ENCODE measurements at places on chromosomes 5 and 9. TPM values are rescaled to one million over a fixed set of nuclear protein-coding genes. Genes with fewer than 3 reads are reported as not detected.
A peak's percentile ranks its signal among the peaks of the same experiment; 100 is the strongest.

- no peak for DNase-seq
- no peak overlapping the region for H3K27ac ChIP-seq
- no peaks in the 10 kb centered on the region for H3K36me3 ChIP-seq
- H3K4me3 ChIP-seq = no peak overlapping the region
- H3K4me1 ChIP-seq = peaks cover 3% of the 10 kb centered on the region
- H3K27me3 ChIP-seq = no peaks in the 10 kb centered on the region
Measured at GRCh38 chr5:81045389-81045807, 85.2 kb downstream of the RASGRF2 start.

DNA sequence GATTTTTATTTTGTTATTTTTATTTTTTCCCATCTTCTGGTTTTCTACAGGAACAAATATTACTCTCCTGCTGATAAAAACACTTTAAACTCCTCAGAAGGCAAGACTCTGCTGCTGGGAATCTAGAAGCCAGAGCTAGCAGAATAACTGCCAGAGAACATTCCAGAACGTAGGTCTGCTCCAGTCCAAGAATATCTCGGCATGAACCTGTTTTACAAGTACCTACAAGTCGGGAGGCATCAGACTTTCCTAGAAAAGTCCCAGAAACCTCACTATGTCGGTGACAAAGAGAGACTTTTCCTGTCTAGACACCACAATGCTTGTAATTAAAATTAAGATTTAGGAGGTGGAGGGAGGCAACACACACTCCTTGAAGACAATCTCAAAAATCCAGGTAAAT lies 41.4 kb downstream of the FABP6 start:
- peaks cover 15% of the 10 kb centered on the region for H3K4me1 ChIP-seq
- H3K4me3 ChIP-seq = no peak overlapping the region
- no peaks in the 10 kb centered on the region for H3K27me3 ChIP-seq
- no peak overlapping the region for H3K27ac ChIP-seq

- DNase-seq = no peak
- H3K27ac ChIP-seq = no peak overlapping the region
- H3K4me1 ChIP-seq = no peaks in the 10 kb centered on the region
- no peak overlapping the region for H3K4me3 ChIP-seq
- H3K27me3 ChIP-seq = no peaks in the 10 kb centered on the region
- H3K36me3 ChIP-seq = no peaks in the 10 kb centered on the region
Measured at GRCh38 chr9:68931821-68932220, 82.1 kb downstream of the PRKACG start.

GRCh38 chr9:78212868-78213267 lies 23.0 kb upstream of the CEP78 start:
- no peak overlapping the region for H3K27ac ChIP-seq
- no peak overlapping the region for H3K4me3 ChIP-seq
- H3K36me3 ChIP-seq = no peaks in the 10 kb centered on the region
- peaks cover 3% of the 10 kb centered on the region for H3K27me3 ChIP-seq
- H3K4me1 ChIP-seq = no peaks in the 10 kb centered on the region
- DNase-seq = no peak

DNA sequence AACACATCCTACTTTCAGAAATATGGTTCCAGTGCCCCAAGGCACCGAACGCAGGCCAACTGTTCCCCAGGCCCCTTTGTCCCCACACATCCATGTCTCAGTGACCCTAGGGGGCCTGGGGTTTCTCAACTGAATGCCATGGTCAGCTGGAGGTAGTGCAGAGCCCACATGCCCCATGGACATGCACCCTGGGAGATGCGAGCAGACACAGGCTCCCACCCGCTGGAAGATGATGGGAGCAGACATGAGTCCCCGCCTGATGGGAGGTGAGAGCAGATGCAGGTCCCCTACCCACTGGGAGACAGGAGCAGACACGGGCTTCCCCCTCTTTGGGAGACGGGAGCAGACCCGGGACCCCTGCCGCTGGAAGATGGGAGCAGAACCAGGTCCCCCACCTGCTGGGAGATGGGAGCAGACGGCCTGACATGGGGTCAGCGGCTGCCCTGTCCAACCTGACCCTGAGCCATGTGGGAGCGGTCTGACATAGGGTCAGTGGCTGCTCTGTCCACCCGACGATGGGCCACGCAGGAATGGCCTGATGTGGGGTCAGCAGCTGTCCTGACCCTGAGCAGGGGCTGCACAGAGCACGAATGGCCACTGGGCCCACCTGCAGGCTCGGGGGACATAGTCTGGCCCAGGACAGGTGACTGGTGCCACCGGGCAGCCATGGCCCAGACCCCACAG lies 18.4 kb downstream of the ZDHHC11B start:
- H3K4me1 ChIP-seq = no peaks in the 10 kb centered on the region
- no peaks in the 10 kb centered on the region for H3K36me3 ChIP-seq
- H3K27ac ChIP-seq = no peak overlapping the region
- peaks cover 2% of the 10 kb centered on the region for H3K27me3 ChIP-seq

DNA sequence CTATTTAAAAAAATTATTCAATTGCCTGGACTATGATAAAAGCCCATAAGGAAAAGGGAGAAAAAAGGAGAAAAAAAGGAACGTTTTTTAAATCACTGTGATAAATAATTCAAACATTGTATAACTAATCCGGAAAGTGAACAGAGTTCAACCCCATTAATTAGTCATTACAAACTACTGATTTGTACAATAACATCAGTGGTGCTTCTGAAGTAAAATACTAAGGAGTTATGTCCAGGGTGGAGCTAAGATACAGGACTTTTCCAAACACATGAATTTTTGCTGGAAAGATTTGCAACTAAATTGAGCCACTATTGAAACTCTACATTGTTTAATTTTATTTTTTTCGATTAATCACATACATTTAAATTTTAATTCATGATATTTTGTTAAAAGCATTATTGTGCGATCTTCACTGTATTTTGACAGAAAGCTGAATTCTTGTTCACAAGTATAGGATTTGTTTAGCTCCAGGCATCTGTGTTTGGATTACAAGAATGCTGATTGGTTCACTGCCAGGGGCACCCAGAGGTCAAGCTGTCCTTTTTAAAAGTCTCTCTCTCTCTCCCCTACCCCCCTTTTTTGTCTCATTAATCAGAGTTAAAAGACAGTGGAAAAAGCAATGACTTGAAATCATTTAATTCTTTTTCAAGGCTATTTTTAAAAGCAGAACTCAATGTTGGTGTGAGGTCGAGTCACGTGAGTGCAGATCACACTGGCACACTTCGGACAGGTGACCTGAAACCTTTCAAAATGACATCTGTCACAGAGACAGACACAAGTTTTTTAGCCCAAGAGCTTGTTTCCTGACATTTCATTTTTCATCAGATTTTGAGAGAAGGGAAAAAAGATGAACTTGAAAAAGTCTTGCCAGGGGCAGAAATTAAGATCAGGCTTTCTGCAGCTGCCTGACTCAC lies 387.3 kb downstream of the NR2F1-AS1 start:
- DNase-seq = peak; percentile 36
- H3K36me3 ChIP-seq = no peaks in the 10 kb centered on the region
- peaks cover 7% of the 10 kb centered on the region for H3K4me1 ChIP-seq
- no peak overlapping the region for H3K27ac ChIP-seq
- H3K27me3 ChIP-seq = no peaks in the 10 kb centered on the region

GRCh38 chr5:55421074-55421529 lies 113.3 kb downstream of the MTREX start:
- H3K27me3 ChIP-seq = no peaks in the 10 kb centered on the region
- H3K4me1 ChIP-seq = peaks cover 9% of the 10 kb centered on the region
- H3K36me3 ChIP-seq = peaks cover 24% of the 10 kb centered on the region
- H3K27ac ChIP-seq = no peak overlapping the region

- no peaks in the 10 kb centered on the region for H3K36me3 ChIP-seq
- no peaks in the 10 kb centered on the region for H3K27me3 ChIP-seq
- H3K4me1 ChIP-seq = no peaks in the 10 kb centered on the region
- H3K27ac ChIP-seq = no peak overlapping the region
- DNase-seq = no peak
Measured at GRCh38 chr9:74391816-74392215, 105.3 kb upstream of the RORB start.

GRCh38 chr5:64746446-64746845 lies 22.0 kb downstream of the SREK1IP1 start:
- no peaks in the 10 kb centered on the region for H3K4me1 ChIP-seq
- H3K4me3 ChIP-seq = no peak overlapping the region
- H3K27me3 ChIP-seq = no peaks in the 10 kb centered on the region
- peak; percentile 41 for DNase-seq
- peaks cover 2% of the 10 kb centered on the region for H3K36me3 ChIP-seq

- no peaks in the 10 kb centered on the region for H3K27me3 ChIP-seq
- no peak overlapping the region for H3K4me3 ChIP-seq
- DNase-seq = no peak
Measured at GRCh38 chr5:173928871-173929574, 40.9 kb downstream of the CPEB4 start.

GRCh38 chr5:160071516-160071915 lies 47.7 kb downstream of the PWWP2A start:
- H3K27me3 ChIP-seq = no peaks in the 10 kb centered on the region
- H3K4me1 ChIP-seq = no peaks in the 10 kb centered on the region
- H3K4me3 ChIP-seq = no peak overlapping the region
- no peak for DNase-seq
- H3K36me3 ChIP-seq = peaks cover 4% of the 10 kb centered on the region
- no peak overlapping the region for H3K27ac ChIP-seq

DNA sequence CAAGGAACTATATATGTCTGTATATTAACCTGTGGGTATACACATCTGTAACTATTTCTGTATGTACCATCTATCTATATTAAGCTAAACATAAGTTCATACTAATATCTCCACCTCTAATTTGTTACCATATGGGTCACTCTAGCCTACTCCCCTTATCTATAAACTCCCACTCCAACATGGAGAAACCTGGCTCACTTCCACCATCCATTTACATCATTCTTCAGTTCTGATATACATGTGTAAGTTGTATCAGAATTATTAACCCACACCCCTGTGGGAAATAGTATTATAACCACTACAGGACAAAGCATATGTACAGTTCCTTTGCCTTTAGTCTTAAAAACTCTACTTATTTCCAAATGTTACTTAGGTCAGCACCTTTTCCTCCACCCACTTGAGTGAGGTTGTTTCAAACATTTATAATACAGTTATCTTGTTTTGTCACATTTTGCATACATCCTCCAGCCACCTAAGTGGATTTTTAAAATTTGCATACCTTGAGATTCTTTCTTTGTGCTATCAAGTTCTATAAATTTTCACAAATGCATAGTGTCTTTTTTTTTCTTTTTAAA lies 10.6 kb downstream of the NDFIP1 start:
- no peak for DNase-seq
- peaks cover 4% of the 10 kb centered on the region for H3K36me3 ChIP-seq
- H3K27ac ChIP-seq = no peak overlapping the region

GRCh38 chr5:97071101-97071500 lies 71.3 kb downstream of the LIX1 start:
- H3K27me3 ChIP-seq = peaks cover 4% of the 10 kb centered on the region
- H3K36me3 ChIP-seq = no peaks in the 10 kb centered on the region
- H3K27ac ChIP-seq = no peak overlapping the region
- no peaks in the 10 kb centered on the region for H3K4me1 ChIP-seq
- H3K4me3 ChIP-seq = no peak overlapping the region

- H3K4me1 ChIP-seq = no peaks in the 10 kb centered on the region
Measured at GRCh38 chr9:77680581-77680980, 32.5 kb upstream of the GNA14 start.

GRCh38 chr9:122814545-122814944 lies 13.8 kb downstream of the PDCL start:
- no peaks in the 10 kb centered on the region for H3K27me3 ChIP-seq
- peaks cover 12% of the 10 kb centered on the region for H3K36me3 ChIP-seq
- H3K4me1 ChIP-seq = no peaks in the 10 kb centered on the region

GRCh38 chr9:93698140-93698908 lies 121.9 kb downstream of the PHF2 start:
- H3K27me3 ChIP-seq = no peaks in the 10 kb centered on the region
- H3K36me3 ChIP-seq = no peaks in the 10 kb centered on the region
- H3K4me3 ChIP-seq = no peak overlapping the region
- no peaks in the 10 kb centered on the region for H3K4me1 ChIP-seq
- no peak for DNase-seq

DNA sequence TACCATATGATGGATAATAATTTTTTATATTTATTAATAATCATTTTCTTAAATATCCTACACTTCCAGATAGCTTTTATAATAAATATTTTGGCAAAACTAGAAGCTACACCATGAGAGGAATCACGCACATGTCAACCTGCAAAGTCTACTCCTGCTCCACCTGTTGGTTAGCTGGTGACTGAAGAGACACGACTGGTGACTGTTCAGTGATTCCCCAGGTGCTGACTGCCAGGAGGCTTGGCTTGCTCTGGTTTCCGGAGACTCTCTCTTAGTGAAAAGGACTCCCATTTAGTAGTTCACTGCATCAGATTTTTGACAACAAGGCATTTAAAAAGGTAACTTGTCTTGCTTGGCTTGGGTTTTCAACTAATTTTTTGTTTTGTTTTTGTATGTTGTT lies 20.9 kb downstream of the GZMA start:
- no peak overlapping the region for H3K4me3 ChIP-seq
- no peaks in the 10 kb centered on the region for H3K36me3 ChIP-seq
- peaks cover 47% of the 10 kb centered on the region for H3K27me3 ChIP-seq
- DNase-seq = no peak
- H3K4me1 ChIP-seq = no peaks in the 10 kb centered on the region

DNA sequence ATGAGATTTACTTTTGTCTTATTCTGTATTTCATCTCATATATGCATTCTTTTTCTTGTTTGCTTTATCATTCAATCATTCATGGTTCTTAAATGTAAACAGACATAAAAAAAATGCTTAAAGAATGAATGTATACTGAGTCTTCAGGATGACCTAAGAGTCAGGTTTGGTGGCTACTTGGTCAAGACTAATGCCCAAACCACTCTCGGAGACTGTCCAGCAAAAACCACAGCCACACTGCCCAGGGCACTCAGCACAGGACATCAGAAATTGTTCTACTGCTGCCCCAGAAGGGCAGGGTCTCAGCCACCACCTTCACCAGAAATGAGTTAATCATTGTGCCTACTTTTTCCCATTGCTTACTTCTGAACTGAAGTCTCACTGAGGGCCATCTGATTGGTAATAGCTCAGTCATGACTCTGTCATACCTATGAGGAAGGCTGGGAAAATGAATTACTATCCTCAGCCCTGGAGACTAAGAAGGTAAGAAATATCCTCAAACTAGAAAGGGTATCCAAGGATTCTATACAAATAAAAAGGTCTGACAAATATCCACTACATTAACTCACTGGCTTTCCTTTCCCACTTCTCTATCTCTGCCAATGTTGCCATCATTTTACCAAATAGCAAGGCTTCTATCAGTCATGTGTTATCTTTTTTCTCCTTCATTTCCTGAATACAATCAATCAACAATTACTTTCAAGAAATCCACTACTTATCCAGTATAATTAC lies 236.1 kb downstream of the CETN3 start:
- H3K4me1 ChIP-seq = no peaks in the 10 kb centered on the region
- no peak for DNase-seq
- H3K4me3 ChIP-seq = no peak overlapping the region
- no peaks in the 10 kb centered on the region for H3K36me3 ChIP-seq

Gene ALDH1A1
- total RNA-seq = not detected

Gene ZNF454
- under 0.01 TPM for total RNA-seq

Gene CNTNAP3
- total RNA-seq = 1.1 TPM

Gene MARCHF3
- total RNA-seq = 18.8 TPM

Gene BTNL3
- not detected for total RNA-seq

Gene HCN1
- total RNA-seq = not detected

Gene ZNG1A
- total RNA-seq = 24.2 TPM

Gene XPA
- total RNA-seq = 1.4 TPM
